ENCODE measurements at places on chromosomes 2 and 18. TPM values are rescaled to one million over a fixed set of nuclear protein-coding genes. Genes with fewer than 3 reads are reported as not detected.

The AMER3 gene
- 0.78 TPM for total RNA-seq

The CHRND gene
- not detected for total RNA-seq

- DNase-seq = peak; percentile 22
Observed at GRCh38 chr18:71831039-71831438, 713.1 kb downstream of the CBLN2 start.

The DLGAP1 gene
- 0.52 TPM for total RNA-seq

DNA sequence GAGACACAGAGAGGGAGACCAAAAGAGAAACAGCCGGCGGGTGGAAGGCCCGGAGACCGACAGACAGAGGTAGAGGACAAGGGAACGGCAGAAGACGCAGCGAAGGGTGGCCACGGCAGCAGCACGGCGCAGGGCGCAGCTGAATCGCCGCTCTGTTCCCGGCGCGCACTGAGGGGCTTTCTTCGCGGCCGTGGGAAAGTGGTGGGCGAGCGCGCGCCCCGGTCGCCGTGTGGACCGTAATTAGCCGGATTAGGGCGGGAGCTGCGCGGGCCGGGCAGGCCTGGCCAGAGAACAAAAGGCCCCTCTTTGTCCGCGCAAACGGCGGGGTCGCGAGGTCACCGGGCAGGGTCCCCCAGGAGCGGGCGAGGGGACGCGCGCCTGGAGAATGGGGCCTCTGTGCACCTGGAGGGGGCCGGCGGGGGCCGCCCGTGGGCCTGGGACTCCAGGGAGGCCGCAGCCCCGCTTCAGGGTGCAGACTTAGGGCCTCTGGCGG lies 158.3 kb downstream of the ZFP36L2 start:
- DNase-seq = no peak

The IL1B gene
- 1.3 TPM for total RNA-seq

The BARD1 gene
- 4.4 TPM for total RNA-seq

- DNase-seq = no peak
Observed at GRCh38 chr2:10188211-10188610, 65.7 kb downstream of the RRM2 start.

The CNGA3 gene
- not detected for total RNA-seq

The FIGN gene
- total RNA-seq = 3.4 TPM

The DQX1 gene
- 2.0 TPM for total RNA-seq
